Putamen (tissue), 1 donor: ENCODE measurements at places on chromosomes 13 and 19.

DNA sequence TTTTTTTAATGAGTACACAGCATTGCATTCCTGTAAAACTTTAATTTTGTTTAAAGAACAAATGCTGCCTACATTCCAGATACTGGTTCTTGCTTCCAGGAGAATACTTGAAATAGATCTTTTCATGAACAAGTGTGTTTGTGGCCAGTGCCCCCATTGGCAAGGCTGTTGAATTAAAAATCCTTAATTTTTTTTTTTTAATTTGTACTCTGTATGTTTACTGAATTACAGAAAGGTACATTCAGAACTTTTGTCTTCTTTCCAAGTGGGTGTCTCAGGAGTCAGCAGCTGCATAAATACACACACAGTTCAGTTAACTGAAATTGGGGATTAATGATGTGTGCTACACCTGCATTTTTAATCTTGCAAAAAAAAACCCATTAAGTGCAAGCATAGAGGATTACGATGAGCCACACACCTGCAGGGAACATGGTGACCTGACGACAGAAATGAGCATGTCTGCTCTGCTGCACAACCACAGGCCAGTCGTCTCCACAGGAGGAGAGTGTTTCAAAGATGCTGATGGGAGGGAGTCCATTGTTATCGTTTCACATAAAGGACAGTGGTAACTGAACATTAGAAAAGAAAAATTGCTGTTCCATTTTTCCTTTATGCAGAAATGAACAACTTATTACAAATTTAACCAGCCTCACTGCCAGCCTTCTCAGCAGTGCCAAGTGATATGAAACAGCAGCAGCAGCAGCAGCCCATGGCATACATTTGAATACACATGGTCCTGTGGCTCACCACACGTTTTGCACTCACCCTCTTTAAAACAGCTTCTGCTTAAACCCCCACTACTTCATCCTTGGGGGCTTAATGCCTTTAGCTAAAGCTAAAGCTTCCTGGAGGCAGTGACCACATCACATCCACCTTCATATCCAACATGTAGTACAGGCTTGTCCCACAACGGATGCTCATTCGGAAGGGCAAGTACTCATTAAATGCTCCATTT, 72.3 kb upstream of the RFC3 start:
- no peak for DNase-seq

DNA sequence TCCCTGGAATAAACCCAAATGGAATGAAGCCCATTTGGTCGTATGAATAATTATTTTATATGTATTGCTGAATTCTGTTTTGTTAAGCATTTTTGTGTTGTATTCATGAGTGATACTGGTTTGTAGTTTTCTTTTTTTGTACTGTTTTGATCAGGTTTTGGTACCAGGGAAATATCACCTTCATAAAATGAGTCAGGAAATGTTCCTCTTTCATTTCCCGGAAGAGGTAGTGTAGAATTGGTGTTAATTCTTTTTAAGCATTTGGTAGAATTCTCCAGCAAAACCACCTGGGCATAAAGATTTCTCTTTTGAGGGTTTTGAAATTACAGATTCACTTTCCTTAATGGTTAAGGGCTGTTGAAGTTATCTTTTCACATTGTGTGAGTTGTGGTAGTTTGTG, 13.3 kb downstream of the SPATA13 start:
- DNase-seq = no peak

- DNase-seq = no peak
Observed at GRCh38 chr19:7355151-7355820, 6.5 kb downstream of the ARHGEF18 start.

DNA sequence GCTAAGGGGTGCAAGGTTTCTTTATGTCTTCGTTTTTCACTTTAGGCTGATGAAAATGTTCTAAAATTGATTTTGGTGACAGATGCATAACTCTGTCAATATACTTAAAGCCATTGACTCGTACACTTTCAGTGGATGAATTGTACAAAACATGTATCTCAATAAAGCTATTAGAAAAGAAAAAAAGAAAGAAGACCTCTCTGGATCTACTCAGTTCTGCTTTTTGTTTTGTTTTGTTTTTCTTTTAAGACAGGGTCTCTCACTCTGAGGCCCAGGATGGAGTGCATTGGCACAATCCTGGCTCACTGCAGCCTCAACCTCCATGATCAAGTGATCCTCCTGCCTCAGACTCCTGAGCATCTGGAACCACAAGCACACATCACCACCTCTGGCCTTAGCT, 3.5 kb downstream of the SIGLEC5 start:
- DNase-seq = no peak

GRCh38 chr13:48873587-48873986, 102.1 kb upstream of the FNDC3A start:
- DNase-seq = no peak

- no peak for DNase-seq
Observed at GRCh38 chr13:43650882-43651281, 135.9 kb downstream of the ENOX1 start.

- DNase-seq = no peak
Observed at GRCh38 chr13:109318945-109319590, 467.3 kb downstream of the IRS2 start.

GRCh38 chr19:4052114-4052992, 14.3 kb downstream of the ZBTB7A start:
- DNase-seq = no peak

DNA sequence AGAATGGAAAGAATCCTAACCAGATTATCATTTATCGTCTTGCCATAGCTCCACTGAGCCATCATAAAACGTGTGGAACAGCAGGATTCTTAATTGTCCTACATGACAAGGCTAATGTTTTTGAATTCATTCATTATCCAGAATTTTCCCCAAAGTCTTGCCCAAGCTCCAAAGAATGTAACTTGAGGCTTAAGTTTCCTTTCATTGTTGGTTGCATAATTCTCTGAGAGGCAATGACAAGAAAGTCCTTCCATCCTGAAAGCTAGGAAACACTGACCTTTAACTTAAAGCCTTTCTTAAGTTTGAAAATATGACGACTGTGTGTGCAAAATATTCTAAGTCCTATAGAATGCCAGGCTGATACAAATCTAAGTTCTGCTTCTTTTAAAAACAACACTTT, 546.1 kb downstream of the SUCLA2 start:
- no peak for DNase-seq

GRCh38 chr19:40726279-40726678, 9.4 kb downstream of the ITPKC start:
- DNase-seq = no peak

DNA sequence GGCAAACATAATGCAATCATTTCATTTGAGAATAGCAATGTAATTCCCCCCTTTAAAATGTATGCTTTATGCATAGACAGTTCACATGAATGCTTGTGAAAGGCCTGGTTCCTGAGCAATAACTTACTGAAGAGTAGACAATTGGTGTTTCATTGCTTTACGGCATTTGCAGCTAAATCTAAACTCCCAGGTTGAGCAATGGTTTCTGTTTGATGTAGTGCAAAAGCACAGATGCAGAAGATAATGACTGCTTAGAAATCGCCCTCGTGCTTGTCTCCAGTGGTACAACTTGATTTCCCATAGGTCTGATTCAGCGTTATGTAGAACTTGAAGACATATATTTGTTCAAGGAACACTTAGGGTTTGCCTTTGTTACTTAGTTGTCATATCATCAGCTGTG, 1018.3 kb downstream of the DIAPH3 start:
- DNase-seq = no peak

DNA sequence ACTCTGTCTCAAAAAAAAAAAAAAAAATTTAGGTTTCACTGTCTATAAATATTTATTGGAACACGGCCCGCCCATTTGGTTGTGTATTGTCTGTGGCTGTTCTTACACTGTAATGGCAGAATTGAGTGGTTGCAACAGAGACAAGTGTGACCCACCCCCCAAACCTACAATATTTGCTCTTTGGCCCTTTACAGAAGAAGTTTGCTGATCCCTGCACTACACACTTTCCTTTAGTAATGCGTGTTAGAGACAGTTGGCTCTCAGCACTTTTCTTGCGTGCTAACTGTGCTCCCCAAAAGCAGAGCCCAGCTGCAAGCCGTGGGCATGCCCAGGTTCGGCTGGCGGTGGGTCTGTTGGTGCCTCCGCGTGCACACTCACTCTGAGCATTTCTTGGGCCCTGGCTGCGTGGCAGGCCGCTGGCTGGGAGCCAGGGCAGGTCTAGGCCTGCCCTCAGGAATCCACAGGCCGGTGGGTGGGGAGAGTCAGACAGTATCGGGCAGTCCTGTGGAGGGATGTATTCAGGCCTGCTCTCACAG, 72.6 kb downstream of the SIPA1L3 start:
- no peak for DNase-seq

DNA sequence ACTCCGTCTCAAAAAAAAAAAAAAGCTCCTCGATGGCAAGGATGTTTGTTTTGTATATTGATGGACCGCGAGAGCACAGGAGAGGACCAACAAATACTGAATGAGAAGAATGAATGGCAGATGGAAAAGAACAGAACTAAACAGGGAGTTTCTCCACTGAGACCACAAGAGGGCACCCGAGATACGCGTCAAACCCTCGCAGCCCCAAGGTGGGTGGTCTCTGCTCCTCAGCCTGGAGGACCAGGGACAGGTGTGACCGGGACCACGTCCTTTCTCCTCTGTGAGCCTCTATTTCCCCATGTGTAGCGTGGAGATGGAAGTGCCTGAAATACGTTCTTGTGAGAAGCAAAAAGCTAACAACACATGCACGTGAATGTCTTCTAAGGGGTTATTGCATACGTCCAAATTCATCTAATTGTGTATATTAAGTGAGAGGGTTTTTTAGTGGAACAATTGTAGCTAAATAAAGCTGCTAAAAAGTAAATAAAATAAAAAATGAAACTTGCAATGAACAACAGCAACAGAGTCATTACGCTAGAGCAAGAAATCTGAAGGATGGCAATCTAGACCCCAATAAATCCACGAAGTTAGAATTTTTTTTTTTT, 8.3 kb upstream of the CDC42EP5 start:
- no peak for DNase-seq

DNA sequence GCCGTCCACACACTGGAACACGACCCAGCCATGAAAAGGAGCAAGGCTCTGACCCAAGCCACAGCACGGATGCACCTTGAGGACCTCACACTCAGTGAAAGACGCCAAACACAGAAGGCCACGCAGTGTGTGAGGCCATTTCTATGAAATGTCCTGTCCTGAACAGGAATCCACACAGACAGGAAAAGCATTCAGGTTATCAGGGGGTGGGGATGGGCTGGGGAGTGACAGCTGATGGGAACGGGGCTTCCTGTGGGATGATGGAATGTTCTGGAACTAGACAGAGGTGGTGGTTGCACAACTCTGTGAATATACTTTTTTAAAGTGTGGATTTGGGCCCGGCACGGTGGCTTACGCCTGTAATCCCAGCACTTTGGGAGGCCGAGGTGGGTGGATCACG, 30.6 kb downstream of the GPX4 start:
- no peak for DNase-seq

GRCh38 chr13:49784886-49785570, 7.5 kb downstream of the KPNA3 start:
- DNase-seq = no peak

DNA sequence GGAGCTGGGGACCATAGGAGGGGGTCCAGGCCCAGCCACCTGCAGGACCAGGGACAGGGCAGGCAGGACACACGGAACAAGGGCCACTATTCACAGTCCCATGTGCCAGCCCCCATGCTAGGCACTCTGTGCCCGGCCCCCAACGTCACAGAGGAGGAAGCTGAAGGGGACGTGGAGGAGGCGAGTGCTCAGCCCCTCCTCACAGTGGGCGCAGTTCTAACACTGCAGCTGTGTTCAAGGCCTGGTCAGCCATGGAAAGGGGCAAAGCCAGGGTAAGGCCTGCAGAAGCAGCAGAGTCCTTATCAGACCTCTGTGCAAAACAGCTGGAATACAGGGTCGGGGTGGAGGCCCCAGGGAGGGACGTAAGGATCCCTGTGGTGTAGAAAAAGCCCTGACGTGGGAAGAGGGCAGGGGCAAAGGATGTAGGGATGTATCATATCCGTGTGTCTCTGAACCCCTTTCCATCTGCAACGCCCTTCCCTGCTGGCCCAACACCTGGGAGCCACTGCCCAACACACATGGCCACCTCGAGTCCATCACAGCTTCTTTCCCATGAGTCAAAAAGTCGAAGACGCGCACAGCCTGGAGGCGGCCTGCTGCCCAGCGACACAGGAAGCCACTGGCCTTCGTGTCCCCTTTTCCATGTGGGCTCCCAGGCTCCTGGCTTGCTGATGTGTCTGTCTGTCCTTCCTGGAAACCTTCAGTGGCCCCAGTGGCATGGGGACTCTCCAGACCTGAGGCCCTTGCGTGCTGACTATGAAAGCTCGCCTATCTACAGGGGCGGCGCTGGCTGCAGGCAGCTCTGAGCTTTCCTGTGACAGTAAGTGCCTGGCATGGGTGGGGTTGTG, 28.0 kb downstream of the SH3GL1 start:
- DNase-seq = no peak

DNA sequence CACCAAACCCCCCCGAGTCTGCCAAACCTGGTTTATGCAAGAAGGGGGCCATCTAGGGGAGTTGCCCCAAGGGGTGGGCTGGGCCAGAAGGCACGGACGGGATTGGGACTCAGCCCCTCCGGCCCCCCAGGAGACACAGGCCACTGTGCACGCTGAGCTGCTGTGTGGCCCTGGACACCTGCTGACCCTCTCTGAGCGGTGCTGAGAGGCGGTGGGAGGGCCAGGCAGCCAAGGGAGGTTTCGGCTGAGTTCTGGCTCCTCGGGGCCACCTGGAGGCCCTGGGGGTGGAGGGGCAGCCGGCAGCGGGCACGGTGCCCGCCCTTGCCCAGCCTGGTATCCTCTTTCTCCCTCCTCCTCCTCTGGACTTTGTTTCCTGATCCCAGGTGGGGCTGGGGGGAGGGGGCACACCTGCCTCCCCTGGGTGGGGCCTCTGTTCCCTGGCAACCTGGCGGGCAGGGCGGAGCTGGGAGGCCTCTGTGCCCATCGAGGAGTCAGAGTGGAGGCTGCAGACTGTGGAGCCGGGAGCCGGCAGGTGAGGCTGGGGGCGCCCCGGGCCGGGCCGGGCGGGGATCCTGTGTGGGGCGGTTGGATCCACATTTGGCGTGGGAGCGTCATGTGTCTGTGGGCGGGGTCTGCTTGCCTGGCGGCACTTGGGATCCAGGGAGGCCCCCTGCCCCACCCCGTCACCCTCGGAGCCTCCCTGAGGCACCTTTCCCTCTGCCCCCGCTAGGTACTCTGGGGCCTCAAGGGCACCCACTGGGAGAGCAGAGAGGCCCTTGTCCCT, at the start of gene MISP:
TSS of gene MISP (plus strand) at position 473 of the 784 bp plus-strand sequence. CDS start 5,835 bp downstream, outside the sequence.
- DNase-seq = no peak

GRCh38 chr19:44747739-44748425, 626 bp upstream of the BCL3 start:
- no peak for DNase-seq

GRCh38 chr19:30856786-30857185, 484.6 kb downstream of the ZNF536 start:
- DNase-seq = no peak

- no peak for DNase-seq
Observed at GRCh38 chr13:97004096-97004876, 10.0 kb upstream of the OXGR1 start.

GRCh38 chr19:8571006-8571411, 6.2 kb downstream of the MYO1F start:
- DNase-seq = peak; percentile 49
